Kasumi-1 (cell line): ENCODE measurements at places on chromosomes 2 and 18.

DNA sequence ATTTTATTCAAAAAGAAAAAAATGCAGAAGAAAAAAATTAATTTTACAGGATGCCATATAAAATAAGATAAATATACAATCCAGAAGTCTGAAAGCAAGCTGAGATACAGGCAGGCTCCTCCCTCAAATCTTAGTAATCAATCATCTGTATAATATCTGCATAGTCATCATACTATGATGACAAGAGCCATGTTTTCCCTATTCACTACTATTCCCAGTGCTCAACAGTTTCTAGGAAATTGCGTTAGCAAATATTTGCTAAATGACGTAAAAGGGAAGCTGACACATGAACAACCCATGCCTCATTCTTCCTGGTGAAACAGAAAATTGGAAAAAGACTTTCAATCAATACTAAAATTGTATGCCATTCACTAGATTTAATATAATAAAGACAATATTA is 793.2 kb downstream of the SUCLG1 start:
- no peak for DNase-seq

DNA sequence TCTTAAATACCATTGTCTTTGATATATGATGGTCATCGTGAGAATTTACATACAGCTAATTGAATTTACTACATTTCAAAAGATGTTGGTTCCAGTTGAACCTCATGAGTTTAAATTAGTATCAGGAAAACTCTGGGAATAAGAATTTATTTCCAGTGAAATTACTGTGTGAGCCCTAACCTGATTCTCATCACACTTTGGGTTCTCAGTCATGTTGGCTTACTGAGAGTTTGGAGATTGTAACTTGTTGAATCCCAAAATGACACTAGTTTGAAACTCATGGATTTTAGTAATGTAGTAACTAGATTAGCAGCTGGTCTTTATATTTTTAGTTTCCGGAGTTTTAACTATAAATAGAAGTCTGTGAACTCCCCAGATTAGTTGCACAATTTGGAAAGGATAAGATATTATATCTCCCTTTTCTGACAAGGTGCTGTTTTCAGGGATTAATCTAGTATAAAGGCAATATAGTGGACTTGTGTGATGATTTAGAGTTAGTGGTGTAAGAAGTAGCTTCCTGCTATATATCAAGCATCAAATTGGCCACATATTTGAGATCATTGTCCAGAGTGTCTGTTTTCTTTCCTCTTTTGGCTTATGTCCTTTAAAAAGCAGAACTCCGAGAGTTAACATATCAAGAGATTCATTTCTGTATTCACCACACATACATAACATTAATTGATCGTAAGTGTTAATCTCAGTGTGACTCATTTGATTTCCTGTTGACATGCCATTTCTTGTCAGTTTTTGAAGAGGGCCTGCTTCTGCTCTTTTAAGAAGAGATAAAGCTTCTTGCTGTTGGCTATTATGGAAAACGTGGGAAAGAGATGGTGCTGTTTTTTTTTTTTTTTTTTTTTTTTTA is 15.7 kb downstream of the NDUFV2 start:
- no peak for DNase-seq

GRCh38 chr2:159409116-159409800 is 122.8 kb upstream of the WDSUB1 start:
- no peak for DNase-seq

- DNase-seq = no peak
Measured at GRCh38 chr18:61854578-61855448, 38.0 kb downstream of the RNF152 start.

- no peak for DNase-seq
Measured at GRCh38 chr18:39911716-39912115, 2043.3 kb upstream of the PIK3C3 start.

- no peak for DNase-seq
Measured at GRCh38 chr2:142515493-142515892, 362.0 kb upstream of the KYNU start.

DNA sequence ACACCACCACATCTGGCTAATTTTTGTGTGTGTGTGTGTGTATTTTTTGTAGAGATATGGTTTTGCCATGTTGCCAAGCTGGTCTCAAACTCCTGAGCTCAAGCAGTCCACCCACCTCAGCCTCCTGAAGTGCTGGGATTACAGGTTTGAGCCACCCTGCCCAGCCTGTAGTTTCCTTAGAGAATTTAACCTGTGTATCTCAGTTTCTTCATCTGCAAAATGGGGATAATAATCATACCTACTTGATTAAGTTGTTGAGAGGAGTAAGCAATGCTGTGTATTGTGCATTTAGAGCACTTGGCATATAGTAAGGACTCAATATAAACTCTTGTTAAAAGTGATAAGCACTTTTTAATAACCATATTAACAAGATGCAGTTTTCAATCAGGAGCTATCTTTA is 6.3 kb upstream of the SANBR start:
- no peak for DNase-seq

GRCh38 chr18:28256166-28256565 is 79.2 kb upstream of the CDH2 start:
- no peak for DNase-seq

DNA sequence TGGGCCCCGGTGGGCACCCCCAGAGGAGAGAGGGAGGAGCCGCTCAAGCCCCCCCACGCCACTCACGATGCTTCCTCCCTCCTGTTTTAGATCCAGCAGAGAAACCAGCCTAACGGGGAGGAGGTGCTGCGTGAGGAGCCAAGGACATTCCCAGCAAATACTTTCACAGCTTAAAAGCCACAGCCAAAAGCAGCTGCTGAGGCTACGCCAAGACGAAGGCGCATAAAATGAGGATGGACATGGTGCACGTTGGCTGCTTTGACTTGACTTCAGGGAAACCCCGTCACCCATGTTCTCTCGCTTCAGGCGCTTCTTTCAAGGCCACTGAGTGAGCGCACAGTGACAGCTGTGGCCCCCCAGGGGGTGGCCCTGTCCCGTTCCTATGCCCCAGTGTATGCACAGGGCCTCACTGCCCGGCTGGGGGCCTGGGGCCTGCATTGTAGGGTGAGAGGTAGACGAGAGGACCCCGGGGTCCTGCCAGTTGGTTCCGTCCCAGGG is 72.1 kb upstream of the PXDN start:
- DNase-seq = no peak

- DNase-seq = no peak
Measured at GRCh38 chr2:42953216-42953615, 160.8 kb upstream of the HAAO start.

DNA sequence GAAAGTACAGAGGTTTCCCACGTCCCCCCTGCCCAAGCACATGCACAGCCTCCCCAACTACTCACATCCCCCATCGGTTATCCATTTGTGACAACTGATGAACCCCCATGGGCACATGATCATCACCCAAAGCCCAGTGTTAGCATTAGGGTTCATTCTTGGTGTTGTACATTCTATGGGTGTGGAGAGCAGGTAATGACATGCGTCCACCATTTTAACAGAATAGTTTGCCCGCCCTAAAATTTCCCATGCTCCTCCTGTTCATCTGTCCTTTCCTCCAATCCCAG is 74.3 kb downstream of the LONRF2 start:
- DNase-seq = no peak

GRCh38 chr2:9261231-9261883 is 54.7 kb downstream of the ASAP2 start:
- no peak for DNase-seq
